GM23338 (cell line): ENCODE measurements at places on chromosomes 6 and 20. TPM values are rescaled to one million over a fixed set of nuclear protein-coding genes. Genes with fewer than 3 reads are reported as not detected.

The SALL4 gene
- 122 and 123 TPM in 2 replicates for polyA plus RNA-seq

The KCNK5 gene
- polyA plus RNA-seq, result 9.5 and 9.7 TPM in 2 replicates

The OR2J1 gene
- polyA plus RNA-seq, result not detected in 2 replicates

The PNPLA1 gene
- not detected in 2 replicates for polyA plus RNA-seq

The SOBP gene
- 1.5 and 2.2 TPM in 2 replicates for polyA plus RNA-seq

The SLC35D3 gene
- polyA plus RNA-seq, result 1.0 and 1.6 TPM in 2 replicates

The SLC17A2 gene
- not detected in 2 replicates for polyA plus RNA-seq

The OR2H1 gene
- not detected in 2 replicates for polyA plus RNA-seq

The BPIFB4 gene
- not detected in 2 replicates for polyA plus RNA-seq

The FAM184A gene
- polyA plus RNA-seq, result 10.6 and 13.7 TPM in 2 replicates

The PDCD2 gene
- polyA plus RNA-seq, result 136 and 145 TPM in 2 replicates

The TXLNB gene
- polyA plus RNA-seq, result 0.10 and 0.11 TPM in 2 replicates

The LY6G5B gene
- polyA plus RNA-seq, result 8.4 and 8.5 TPM in 2 replicates

The SIRPB1 gene
- not detected in 2 replicates for polyA plus RNA-seq

The BNIP5 gene
- polyA plus RNA-seq, result not detected in 2 replicates

The PRDM1 gene
- 0.65 and 0.90 TPM in 2 replicates for polyA plus RNA-seq

The NOTCH4 gene
- 2.6 and 2.7 TPM in 2 replicates for polyA plus RNA-seq

The CAGE1 gene
- 0.12 TPM in 1 of 2 replicates, not detected in the other for polyA plus RNA-seq

The ETV7 gene
- polyA plus RNA-seq, result 0.47 and 0.78 TPM in 2 replicates

The PPP1R3G gene
- 0.05 and 0.13 TPM in 2 replicates for polyA plus RNA-seq

The BPIFB2 gene
- polyA plus RNA-seq, result not detected in 2 replicates

The PFDN4 gene
- polyA plus RNA-seq, result 477 and 584 TPM in 2 replicates

The KIF25 gene
- 0.76 and 0.92 TPM in 2 replicates for polyA plus RNA-seq

The GPLD1 gene
- 3.4 and 3.8 TPM in 2 replicates for polyA plus RNA-seq

The COL9A3 gene
- 74.9 and 79.4 TPM in 2 replicates for polyA plus RNA-seq

The TMEM14A gene
- 36.0 and 39.3 TPM in 2 replicates for polyA plus RNA-seq

The NDRG3 gene
- polyA plus RNA-seq, result 18.6 and 20.3 TPM in 2 replicates

The IL17F gene
- polyA plus RNA-seq, result 0.35 TPM in 1 of 2 replicates, not detected in the other

The TP53TG5 gene
- polyA plus RNA-seq, result not detected in 2 replicates

The LAMA4 gene
- 2.8 TPM in 2 replicates for polyA plus RNA-seq

The RIPPLY2 gene
- polyA plus RNA-seq, result 4.0 and 6.0 TPM in 2 replicates

The ACTL10 gene
- 0.66 and 0.71 TPM in 2 replicates for polyA plus RNA-seq

The PBOV1 gene
- polyA plus RNA-seq, result not detected in 2 replicates

The PRSS16 gene
- 8.7 and 13.8 TPM in 2 replicates for polyA plus RNA-seq

The CST2 gene
- polyA plus RNA-seq, result not detected in 2 replicates

The AIG1 gene
- 84.7 and 88.4 TPM in 2 replicates for polyA plus RNA-seq

The TRAPPC3L gene
- polyA plus RNA-seq, result not detected in 2 replicates

The KCNK16 gene
- polyA plus RNA-seq, result not detected in 2 replicates

The SPDEF gene
- not detected in 2 replicates for polyA plus RNA-seq

The POU3F2 gene
- 0.26 and 0.31 TPM in 2 replicates for polyA plus RNA-seq

The PIGT gene
- polyA plus RNA-seq, result 48.2 and 48.4 TPM in 2 replicates

The RGS17 gene
- polyA plus RNA-seq, result 10.6 and 12.3 TPM in 2 replicates

The FNDC11 gene
- polyA plus RNA-seq, result 3.4 and 3.5 TPM in 2 replicates

The CEP250 gene
- polyA plus RNA-seq, result 28.9 and 29.1 TPM in 2 replicates

The MTO1 gene
- polyA plus RNA-seq, result 18.3 and 27.7 TPM in 2 replicates

The GTSF1L gene
- polyA plus RNA-seq, result not detected in 2 replicates

The TOX2 gene
- polyA plus RNA-seq, result 1.3 and 1.4 TPM in 2 replicates

The GSTA3 gene
- polyA plus RNA-seq, result not detected in 2 replicates

The CRISP2 gene
- 1.1 and 1.2 TPM in 2 replicates for polyA plus RNA-seq

The MRPL2 gene
- 127 and 128 TPM in 2 replicates for polyA plus RNA-seq

The FAM83B gene
- 0.66 and 1.4 TPM in 2 replicates for polyA plus RNA-seq

The FAM120B gene
- 5.8 and 7.2 TPM in 2 replicates for polyA plus RNA-seq

The MUC21 gene
- not detected in 2 replicates for polyA plus RNA-seq

The HLA-DRA gene
- 7.7 and 10.5 TPM in 2 replicates for polyA plus RNA-seq

The SLC17A4 gene
- not detected in 2 replicates for polyA plus RNA-seq

The EPPIN gene
- polyA plus RNA-seq, result 0.23 and 0.78 TPM in 2 replicates
